ENCODE measurements at places on chromosomes 11 and 22. TPM values are rescaled to one million over a fixed set of nuclear protein-coding genes. Genes with fewer than 3 reads are reported as not detected.

The NTM gene
- total RNA-seq: 119 TPM

The RIBC2 gene
- 0.41 TPM for total RNA-seq

The OR5P2 gene
- not detected for total RNA-seq

The HIC2 gene
- 6.1 TPM for total RNA-seq

The HPX gene
- 0.82 TPM for total RNA-seq

The YPEL4 gene
- total RNA-seq: 5.3 TPM

The TRIM6 gene
- total RNA-seq: 0.41 TPM

The MAP4K2 gene
- total RNA-seq: 7.3 TPM

The C22orf42 gene
- total RNA-seq: 0.41 TPM

The NCF4 gene
- total RNA-seq: 2.0 TPM

The SLC5A1 gene
- not detected for total RNA-seq

The P4HA3 gene
- total RNA-seq: 0.41 TPM

The NADSYN1 gene
- 20.0 TPM for total RNA-seq

The SHANK3 gene
- total RNA-seq: 4.1 TPM

The ALDH3B2 gene
- not detected for total RNA-seq

The ADM2 gene
- total RNA-seq: not detected

The CRYAB gene
- 6.5 TPM for total RNA-seq

The GRK3 gene
- total RNA-seq: 60.7 TPM

The HNRNPUL2 gene
- 15.1 TPM for total RNA-seq

The C22orf31 gene
- 0.41 TPM for total RNA-seq

The SAA4 gene
- total RNA-seq: not detected

The PLEKHA7 gene
- 6.9 TPM for total RNA-seq

The GP1BB gene
- 24.1 TPM for total RNA-seq

The MMP13 gene
- total RNA-seq: not detected

The OR2D2 gene
- 0.41 TPM for total RNA-seq
